ENCODE measurements at places on chromosomes 7 and 10.

- H3K27ac ChIP-seq, result no peak overlapping the region
- DNase-seq, result no peak
- H3K36me3 ChIP-seq, result no peaks in the 10 kb centered on the region
- H3K27me3 ChIP-seq, result no peaks in the 10 kb centered on the region
- H3K4me3 ChIP-seq, result no peak overlapping the region
- H3K4me1 ChIP-seq, result no peaks in the 10 kb centered on the region
These were observed 23.5 kb downstream of the CH25H start for GRCh38 chr10:89183571-89183970.

- H3K27me3 ChIP-seq, result peaks cover 21% of the 10 kb centered on the region
- H3K4me1 ChIP-seq, result no peaks in the 10 kb centered on the region
- no peak overlapping the region for H3K4me3 ChIP-seq
These were observed 70.0 kb downstream of the CAMK1D start for GRCh38 chr10:12419262-12419847.

- no peaks in the 10 kb centered on the region for H3K36me3 ChIP-seq
- DNase-seq, result no peak
- no peak overlapping the region for H3K4me3 ChIP-seq
- no peaks in the 10 kb centered on the region for H3K4me1 ChIP-seq
- peaks cover 19% of the 10 kb centered on the region for H3K27me3 ChIP-seq
These were observed 61.9 kb upstream of the WAC start for GRCh38 chr10:28470873-28471651.

GRCh38 chr10:87945984-87946383 lies 82.6 kb downstream of the PTEN start:
- DNase-seq, result no peak
- no peaks in the 10 kb centered on the region for H3K27me3 ChIP-seq
- no peak overlapping the region for H3K4me3 ChIP-seq
- H3K4me1 ChIP-seq, result no peaks in the 10 kb centered on the region
- H3K27ac ChIP-seq, result no peak overlapping the region
- H3K36me3 ChIP-seq, result peaks cover 15% of the 10 kb centered on the region

Measured in K562 (cell line).